SJSA1 (cell line): ENCODE measurements at places on chromosomes 2 and 18.

GRCh38 chr18:2848247-2849246 is 1.7 kb downstream of the EMILIN2 start:
- no peak overlapping the region for H3K27ac ChIP-seq
- no peak overlapping the region for H3K4me3 ChIP-seq
- no peaks in the 10 kb centered on the region for H3K36me3 ChIP-seq
- DNase-seq, result peak; percentile 23
- peaks cover 22% of the 10 kb centered on the region for H3K4me1 ChIP-seq
- peaks cover 53% of the 10 kb centered on the region for H3K27me3 ChIP-seq

- H3K27me3 ChIP-seq, result no peaks in the 10 kb centered on the region
- H3K4me1 ChIP-seq, result peaks cover 2% of the 10 kb centered on the region
- H3K36me3 ChIP-seq, result no peaks in the 10 kb centered on the region
- no peak for DNase-seq
Observed at GRCh38 chr18:9468998-9469397, 6.3 kb upstream of the RALBP1 start.

GRCh38 chr2:166627893-166628292 is 133.8 kb upstream of the SCN7A start:
- H3K4me3 ChIP-seq, result no peak overlapping the region
- no peaks in the 10 kb centered on the region for H3K4me1 ChIP-seq
- H3K36me3 ChIP-seq, result no peaks in the 10 kb centered on the region
- no peak overlapping the region for H3K27ac ChIP-seq
- DNase-seq, result no peak
- no peaks in the 10 kb centered on the region for H3K27me3 ChIP-seq

GRCh38 chr2:221726894-221727513 is 154.9 kb upstream of the EPHA4 start:
- no peaks in the 10 kb centered on the region for H3K27me3 ChIP-seq
- no peak overlapping the region for H3K4me3 ChIP-seq
- H3K4me1 ChIP-seq, result no peaks in the 10 kb centered on the region
- no peak for DNase-seq
- H3K36me3 ChIP-seq, result no peaks in the 10 kb centered on the region
- H3K27ac ChIP-seq, result no peak overlapping the region

GRCh38 chr2:99421469-99421868 is 68.3 kb downstream of the REV1 start:
- no peak for DNase-seq
- H3K36me3 ChIP-seq, result peaks cover 79% of the 10 kb centered on the region
- H3K27me3 ChIP-seq, result no peaks in the 10 kb centered on the region
- H3K4me3 ChIP-seq, result no peak overlapping the region

DNA sequence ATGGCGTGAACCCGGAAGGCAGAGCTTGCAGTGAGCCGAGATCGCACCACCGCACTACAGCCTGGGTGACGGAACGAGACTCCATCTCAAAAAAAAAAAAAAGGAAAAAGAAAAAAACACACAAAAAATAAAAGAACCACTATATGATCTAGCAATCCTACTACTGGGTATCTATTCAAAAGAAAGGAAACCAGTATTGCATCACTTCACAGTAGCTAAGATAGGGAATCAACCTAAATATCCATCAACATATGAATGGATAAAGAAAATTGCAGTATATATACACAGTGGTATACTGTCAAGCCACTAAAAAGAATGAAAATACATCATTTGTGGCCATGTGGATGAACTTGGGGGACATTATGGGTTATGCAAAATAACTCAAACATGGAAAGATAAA is 37.9 kb downstream of the METTL21A start:
- H3K4me3 ChIP-seq, result no peak overlapping the region
- H3K4me1 ChIP-seq, result no peaks in the 10 kb centered on the region
- H3K27ac ChIP-seq, result no peak overlapping the region
- no peaks in the 10 kb centered on the region for H3K27me3 ChIP-seq

- H3K36me3 ChIP-seq, result peaks cover 9% of the 10 kb centered on the region
- H3K4me1 ChIP-seq, result peaks cover 24% of the 10 kb centered on the region
- no peak overlapping the region for H3K27ac ChIP-seq
- peaks cover 23% of the 10 kb centered on the region for H3K27me3 ChIP-seq
Observed at GRCh38 chr2:178191004-178191508, 3.3 kb upstream of the OSBPL6 start.

DNA sequence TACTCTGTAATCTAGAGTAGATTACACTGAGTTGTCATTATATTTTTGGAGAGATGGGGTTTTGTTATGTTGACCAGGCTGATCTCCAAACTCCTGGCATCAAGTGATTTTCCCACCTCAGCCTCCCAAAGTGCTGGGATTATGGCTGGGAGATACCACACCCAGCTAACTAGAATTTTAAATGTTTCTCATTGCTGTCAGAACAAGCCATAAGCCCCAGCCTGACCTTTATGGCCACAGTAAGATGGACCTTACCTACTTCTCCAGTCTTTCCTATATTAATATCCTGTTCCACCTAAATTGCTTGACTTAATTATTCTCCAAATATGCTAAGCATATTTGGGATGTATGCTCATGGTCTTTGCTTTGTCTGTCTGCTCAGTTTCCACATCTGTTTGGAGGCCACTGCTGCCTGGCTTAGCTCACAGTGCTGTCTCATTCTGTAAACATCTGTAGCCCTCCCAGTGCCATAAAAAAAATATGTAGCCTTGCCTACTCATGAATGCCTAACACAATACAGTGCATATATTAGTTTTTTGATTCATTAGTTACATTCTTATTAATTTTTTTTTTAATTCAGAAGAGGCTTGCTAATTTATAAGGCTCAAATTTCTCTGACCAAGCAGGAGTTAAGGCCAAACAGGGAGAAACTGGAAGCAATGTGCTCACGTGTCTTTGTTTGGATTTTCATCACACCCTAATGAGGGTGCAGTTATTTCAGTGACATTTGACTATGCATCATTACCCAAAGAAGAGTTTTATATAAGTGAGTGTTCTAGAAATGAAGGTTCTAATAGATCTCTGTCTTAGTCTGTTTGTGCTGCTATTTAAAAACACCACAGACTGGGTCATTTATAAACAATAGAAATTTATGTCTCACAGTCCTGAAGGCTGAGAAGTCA is 45.3 kb upstream of the PSME4 start:
- no peak overlapping the region for H3K27ac ChIP-seq
- no peak overlapping the region for H3K4me3 ChIP-seq
- no peak for DNase-seq

- H3K4me1 ChIP-seq, result peaks cover 19% of the 10 kb centered on the region
- no peak overlapping the region for H3K4me3 ChIP-seq
- no peaks in the 10 kb centered on the region for H3K27me3 ChIP-seq
- H3K36me3 ChIP-seq, result peaks cover 2% of the 10 kb centered on the region; the same call in 1 of the 2 replicates
- no peak overlapping the region for H3K27ac ChIP-seq
Observed at GRCh38 chr18:79466591-79466990, 70.9 kb downstream of the NFATC1 start.

DNA sequence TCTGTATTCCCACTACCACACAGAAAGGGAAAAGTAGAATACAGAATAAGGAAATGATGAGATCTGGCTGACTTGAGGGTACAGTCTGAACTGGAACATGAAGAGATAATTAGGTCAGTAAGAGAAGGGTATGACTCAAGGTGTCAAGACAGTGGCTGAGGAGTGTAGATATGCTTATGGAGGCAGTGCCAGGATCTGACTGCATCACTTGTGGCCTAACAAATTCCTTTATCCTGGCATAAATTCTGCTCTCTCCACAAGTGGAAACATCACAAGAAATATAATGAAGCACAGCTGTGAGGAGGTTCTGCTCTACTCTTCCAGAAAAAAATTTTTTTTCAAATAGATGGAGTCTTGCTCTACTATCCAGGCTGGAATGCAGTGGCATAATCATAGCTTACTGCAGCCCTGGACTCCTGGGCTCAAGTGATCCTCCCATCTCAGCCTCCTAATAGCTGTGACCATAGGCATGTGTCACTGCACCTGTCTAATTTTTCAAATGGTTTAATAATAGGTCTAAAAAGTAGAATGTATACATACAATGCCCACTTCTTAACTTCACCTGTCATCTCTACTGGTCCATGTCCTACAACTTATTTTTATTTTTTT is 85.3 kb downstream of the C2orf74 start:
- peaks cover 35% of the 10 kb centered on the region for H3K36me3 ChIP-seq
- DNase-seq, result no peak
- no peak overlapping the region for H3K4me3 ChIP-seq
- no peaks in the 10 kb centered on the region for H3K27me3 ChIP-seq

DNA sequence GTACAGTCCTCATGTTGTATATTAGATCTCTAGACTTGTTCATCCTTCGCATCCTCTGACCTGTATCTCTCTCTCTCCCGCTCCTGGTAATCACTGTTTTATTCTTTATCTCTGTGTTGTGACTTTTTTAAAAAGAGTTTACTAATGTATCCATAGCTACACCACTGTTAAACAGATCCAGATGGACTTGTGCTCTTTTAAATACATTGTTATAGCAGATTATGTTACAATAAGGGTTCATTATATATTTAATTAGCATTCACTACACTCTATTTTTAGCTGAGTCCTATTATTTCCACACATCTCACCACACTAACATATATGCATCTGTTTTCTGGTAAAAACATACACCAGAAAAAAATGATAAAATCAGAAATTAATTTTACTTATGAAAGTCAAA is 90.5 kb downstream of the RBM43 start:
- H3K4me1 ChIP-seq, result no peaks in the 10 kb centered on the region
- H3K27ac ChIP-seq, result no peak overlapping the region
- no peaks in the 10 kb centered on the region; the same call in 1 of the 2 replicates for H3K27me3 ChIP-seq
- no peak for DNase-seq
- H3K4me3 ChIP-seq, result no peak overlapping the region

DNA sequence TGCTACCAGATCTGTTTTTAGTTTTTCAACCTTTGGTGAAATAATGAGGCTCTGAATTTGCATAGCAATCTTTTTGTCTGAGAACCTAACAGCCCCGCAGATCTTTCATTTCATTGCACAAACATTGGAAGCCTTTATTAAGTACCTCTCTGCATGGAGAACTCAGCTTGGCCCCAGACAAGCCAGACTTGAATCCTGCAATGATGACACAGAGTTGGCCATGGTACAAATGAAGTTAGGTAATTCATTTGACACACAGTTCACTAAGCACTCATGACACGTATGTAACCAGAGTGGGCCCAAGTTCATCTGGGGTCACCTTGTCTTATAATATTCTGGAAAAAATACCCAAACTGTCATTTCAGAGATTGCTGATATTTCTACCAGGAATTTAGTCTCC is 439.1 kb upstream of the ID2 start:
- DNase-seq, result no peak
- no peaks in the 10 kb centered on the region for H3K4me1 ChIP-seq
- H3K27me3 ChIP-seq, result no peaks in the 10 kb centered on the region
- H3K27ac ChIP-seq, result no peak overlapping the region
